ENCODE measurements at places on chromosomes 7 and 10.

GRCh38 chr10:66842371-66842770, 83.5 kb upstream of the LRRTM3 start:
- no peak for DNase-seq

GRCh38 chr7:64876792-64877713, 26.0 kb upstream of the ZNF273 start:
- DNase-seq = no peak

DNA sequence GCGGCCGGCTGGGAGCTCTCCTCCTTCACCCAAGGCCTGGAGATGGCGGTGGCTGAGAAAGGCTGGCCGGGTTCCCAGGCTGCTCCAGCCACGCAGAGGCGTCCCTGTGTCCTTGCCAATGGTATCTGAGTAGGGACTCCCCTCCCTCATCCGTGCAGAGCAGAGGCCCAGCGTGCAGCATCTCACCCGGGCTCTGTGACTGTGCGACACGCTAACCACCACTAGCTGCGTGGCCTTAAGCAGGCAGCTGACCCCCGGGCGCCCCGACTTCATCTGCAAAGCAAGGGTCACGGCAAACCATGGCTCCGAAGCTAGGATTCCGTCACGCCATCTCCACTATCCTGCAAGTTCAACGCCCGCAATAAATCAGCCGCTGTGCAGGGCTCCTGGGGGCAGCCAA, 47.2 kb upstream of the TNRC18 start:
- DNase-seq = no peak

DNA sequence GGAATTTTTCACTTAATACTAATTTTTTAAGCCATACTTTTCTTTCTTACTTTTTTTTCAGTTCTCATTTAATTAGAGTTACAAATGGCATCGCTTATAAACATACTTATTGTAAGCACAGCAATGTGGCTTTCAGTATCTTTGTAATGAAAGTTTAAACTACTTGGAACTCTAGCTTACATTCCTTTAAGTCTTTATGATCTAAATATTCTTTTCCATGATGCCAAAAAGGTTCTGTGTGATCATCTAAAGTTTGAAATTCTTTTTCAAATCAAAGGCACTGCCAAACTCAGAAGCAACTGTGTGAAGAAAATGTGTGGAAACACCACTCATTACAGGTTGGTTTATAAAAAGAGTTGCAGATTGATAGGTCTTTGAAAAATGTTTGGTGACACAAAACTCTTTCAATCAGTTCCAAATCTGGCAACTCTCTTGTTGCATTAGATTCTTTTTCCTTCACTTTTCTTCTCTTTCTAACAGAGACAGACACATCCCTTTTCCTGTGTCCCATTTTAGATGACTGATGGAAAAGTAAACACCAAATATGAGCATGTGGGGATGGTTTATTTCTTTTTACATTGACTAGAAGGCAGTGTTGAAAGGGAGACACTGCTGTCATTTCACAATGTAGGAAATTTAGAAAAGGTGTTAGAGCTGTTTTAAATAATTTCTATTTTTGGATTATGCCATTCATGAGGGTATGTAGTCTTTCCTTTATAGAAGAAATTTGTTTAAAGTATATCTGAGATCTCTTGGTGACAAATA, 392.3 kb downstream of the SUGCT start:
- no peak for DNase-seq

DNA sequence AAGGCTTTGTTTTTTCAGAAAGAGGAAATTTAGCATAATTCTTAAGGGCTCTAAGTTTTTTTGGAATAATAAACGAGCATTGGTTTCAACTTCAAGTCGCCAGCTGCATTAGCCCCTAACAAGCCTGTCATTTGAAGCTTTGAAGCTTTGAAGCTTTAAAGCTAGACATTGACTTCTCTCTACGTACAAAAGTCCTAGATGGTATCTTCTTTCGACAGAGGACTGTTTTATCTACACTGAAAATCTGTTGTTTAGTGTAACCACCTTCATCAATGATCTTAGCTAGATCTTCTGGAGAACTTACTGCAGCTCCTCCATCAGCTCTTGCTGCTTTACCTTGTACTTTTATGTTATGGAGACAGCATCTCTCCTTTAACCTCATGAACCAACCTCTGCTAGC, 79.6 kb upstream of the TMEM72 start:
- DNase-seq = no peak

- DNase-seq = no peak
These were observed 339.9 kb downstream of the SFMBT2 start for GRCh38 chr10:7070950-7071349.

DNA sequence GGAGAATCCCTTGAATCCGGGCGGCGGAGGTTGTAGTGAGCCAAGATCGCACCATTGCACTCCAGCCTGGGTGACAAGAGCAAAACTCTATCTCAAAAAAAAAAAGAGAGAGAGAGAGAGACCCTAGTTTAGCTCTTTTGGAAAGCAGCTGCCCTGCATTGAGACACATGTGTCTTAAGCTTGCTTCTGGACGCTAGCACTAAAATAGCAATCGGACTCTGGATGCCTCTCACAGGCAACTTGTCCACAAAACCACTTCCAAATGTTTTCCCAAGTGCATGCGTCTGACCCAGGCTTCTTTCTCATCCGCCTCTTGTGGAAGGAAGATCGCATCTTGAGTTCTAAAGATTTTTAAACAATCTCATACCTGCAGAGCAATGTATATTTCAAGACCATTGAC, 182.7 kb downstream of the CUX1 start:
- no peak for DNase-seq

DNA sequence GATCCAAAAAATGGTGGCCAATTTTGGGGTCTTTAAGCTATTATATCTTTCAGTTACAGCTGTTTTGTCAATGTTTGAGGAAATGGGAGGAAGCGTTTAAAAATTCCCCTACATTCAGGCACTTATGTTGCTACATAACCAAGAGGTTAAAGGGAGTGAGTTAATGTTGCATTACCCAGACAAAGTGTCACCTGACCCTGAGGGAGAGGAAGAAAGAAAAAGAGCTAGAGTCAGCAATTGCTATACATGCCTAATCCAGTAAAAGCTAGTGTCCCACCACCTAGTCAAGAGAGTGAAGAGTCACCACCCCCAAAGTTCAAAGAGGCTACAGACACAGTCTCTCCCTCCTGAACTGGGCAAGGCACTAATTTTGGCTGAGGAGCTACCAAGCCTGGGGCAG, 69.5 kb upstream of the ZNF92 start:
- DNase-seq = no peak

- DNase-seq = no peak
These were observed 5.5 kb downstream of the MYOZ1 start for GRCh38 chr10:73635781-73636180.

DNA sequence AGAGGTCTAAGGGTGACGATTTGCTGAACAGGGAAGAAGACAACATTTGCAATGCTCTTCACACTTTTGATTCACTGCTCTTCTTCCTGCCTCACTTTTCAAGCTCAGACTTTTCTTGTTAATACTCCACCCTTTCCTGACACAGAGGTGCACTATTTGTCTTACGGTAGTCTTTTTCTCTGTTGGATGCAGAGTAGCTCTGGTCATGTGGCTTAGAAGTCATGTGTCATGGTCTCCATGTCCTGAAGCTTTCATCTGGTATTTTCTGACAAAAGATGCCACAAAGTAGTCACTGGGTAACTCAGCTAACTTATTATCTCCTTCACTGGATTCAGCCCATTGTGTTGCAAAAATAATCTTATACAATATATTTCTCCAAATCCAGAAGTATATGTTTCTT, 149.1 kb downstream of the TFEC start:
- DNase-seq = no peak

DNA sequence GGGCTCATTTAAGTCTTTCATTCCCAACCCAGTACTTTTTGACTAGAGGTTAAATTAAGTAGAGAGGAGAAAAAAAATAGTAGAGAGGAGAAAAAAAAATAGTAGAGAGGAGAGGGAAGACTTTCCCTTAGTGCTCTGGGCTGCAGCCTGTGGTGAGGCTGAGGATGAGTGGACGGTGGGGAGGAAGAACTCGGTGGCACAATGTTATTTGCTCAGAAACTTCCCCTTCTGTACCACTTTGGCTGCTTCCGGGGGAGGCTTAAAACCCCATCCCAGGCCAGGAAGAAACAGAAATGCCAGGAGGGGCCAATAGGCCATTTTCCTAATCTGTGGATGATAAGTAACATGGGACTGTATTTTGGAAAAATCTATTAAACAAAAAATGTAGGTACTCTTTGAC, 14.6 kb upstream of the MLXIPL start:
- no peak for DNase-seq

GRCh38 chr10:79181698-79182521, 113.1 kb downstream of the ZMIZ1 start:
- DNase-seq = no peak

GRCh38 chr10:32887481-32887880, 70.5 kb downstream of the ITGB1 start:
- DNase-seq = no peak

- no peak for DNase-seq
These were observed 13.9 kb downstream of the FKBP6 start for GRCh38 chr7:73341877-73342276.

- no peak for DNase-seq
These were observed 161.4 kb downstream of the ELMO1 start for GRCh38 chr7:37287131-37287855.

DNA sequence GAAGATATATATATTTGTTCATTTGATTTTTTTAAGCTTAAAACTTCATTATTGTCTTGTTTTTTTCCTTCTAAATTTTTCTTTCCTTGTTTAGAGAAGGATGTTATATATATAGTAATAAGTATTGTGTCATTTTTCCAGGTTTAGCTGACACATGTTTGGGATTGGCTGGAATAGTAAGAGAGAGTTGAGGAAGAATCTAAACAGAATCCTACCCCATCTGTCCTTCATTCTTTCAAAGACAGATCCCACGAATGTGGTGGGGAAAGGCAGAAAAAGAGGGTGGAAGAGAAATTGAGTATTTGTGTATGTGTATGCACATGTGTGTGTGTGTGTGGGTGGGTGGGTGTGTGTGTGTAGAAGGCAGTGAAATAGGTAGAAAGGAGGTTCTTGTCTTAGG, 132.4 kb downstream of the SVIL start:
- no peak for DNase-seq

DNA sequence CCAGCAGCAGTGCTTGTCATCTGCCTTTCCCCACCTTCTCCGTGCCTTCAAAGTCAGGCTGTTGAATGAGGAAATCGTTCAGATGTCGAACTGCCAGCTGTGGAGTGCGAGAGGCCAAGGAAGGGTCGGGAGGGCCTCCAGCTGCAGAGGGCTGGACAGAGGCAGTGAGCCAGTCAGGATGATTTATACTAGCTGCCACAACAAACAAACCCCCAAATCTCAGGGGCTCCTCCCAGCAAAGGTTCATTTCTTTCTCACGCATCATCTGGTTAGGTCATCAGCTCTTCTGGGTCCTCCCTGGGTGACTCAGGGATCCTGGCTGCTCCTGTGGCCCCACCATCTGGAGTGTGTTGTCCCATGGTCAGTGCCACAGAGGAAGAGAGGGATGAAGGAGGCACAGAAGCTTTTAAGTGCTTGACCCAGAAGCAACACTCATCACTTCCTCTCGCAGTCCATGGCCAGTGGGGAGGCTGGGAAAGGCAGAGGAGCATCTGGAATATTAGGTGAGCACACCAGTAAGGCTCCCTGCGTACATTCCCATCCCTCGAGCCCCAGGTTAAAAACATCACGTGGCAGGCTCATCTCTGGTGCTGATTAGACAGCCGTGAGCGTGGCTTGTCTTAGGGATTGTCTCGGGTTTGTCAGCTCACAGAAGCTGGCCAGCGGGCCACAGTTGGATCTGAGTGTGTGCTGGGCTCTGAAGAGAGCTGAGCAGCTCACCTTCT, 140.7 kb downstream of the RGS10 start:
- no peak for DNase-seq

DNA sequence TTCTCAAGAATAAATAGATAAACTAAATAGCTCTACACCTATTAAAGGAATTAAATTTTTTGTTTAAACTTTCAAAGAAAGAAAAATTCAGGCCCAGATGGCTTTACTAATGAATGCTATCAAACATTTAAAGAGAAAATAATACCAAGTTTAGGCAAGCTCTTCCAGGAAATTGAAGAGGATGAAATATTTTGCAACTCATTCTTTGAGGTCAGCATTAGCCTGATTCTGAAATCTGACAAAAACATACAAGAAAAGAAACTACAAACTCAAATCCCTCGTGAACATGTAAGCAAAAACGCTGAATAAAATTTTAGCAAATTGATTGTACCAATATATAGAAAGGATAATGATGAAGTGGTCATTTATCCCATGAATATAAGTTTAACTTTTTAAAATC, 93.4 kb downstream of the RTKN2 start:
- DNase-seq = no peak

GRCh38 chr7:135965602-135966001, 11.6 kb downstream of the MTPN start:
- no peak for DNase-seq

DNA sequence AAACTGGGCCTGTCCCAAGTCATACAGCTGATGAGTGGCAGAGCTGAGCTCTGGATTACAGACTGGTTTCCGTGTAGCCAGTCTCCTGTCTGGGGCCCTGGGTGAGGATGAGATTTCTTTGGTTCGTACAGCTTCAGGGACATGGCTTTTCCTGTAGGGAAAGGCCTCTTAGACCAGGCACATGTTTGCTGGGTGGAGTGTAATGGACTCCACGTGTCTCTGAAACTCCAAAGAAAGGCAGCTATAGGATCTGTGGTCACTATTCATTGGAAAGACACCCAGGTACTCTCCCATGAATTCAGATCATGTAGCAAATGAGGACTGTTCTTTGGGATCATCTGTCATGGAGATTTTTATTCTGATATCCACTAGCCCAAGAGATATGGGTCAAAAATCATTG, 2.4 kb downstream of the HABP2 start:
- DNase-seq = no peak

DNA sequence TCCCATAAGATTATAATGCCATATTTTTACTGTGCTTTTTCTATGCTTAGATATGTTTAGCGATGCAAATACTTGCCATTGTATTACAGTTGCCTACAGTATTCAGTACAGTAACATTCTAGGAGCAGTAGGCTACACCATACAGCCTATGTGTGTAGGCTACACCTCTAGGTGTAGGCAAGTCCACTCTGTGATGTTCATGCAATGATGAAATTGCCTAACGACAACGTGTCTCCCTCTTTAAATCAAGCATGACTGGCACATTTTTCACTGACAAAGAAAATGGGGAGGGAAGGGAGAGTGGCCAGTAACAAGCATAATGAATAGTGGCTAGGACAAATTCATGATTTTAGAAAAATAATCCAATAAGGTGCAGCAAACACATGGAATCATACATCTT, 1.7 kb downstream of the NCAPG2 start:
- peak; percentile 26 for DNase-seq

- DNase-seq = no peak
These were observed 1.3 kb upstream of the SCD start for GRCh38 chr10:100345570-100346330.

DNA sequence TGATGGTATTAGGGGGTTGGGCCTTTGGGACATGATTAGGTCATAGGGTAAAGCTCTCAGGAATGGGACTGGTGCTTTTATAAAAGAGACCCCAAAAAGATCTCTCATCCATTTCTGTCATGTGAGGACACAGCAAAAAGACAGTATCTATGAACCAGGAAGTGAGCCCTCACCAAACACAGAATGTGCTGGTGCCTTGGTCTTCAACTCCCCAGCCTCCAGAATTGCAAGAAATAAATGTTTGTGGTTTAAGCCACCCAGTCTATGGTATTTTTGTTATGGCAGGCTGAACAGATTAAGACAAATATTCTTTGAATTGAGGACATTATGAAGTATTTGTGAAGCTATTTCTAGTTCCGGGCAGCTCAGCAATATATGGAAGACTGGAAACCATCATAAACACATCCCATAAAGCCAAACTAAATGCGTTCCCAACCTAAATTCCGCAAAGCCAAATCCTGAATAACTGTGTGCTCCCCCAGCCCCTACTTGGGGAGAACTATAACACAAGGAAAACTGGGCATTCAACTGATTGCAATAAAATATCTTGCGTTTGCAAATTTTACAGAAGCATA, 153.7 kb downstream of the GALNT17 start:
- DNase-seq = no peak
